Naive thymus-derived CD4-positive, alpha-beta T cell (primary cell): ENCODE measurements at places on chromosomes 16 and 17. TPM values are rescaled to one million over a fixed set of nuclear protein-coding genes. Genes with fewer than 3 reads are reported as not detected.

DNA sequence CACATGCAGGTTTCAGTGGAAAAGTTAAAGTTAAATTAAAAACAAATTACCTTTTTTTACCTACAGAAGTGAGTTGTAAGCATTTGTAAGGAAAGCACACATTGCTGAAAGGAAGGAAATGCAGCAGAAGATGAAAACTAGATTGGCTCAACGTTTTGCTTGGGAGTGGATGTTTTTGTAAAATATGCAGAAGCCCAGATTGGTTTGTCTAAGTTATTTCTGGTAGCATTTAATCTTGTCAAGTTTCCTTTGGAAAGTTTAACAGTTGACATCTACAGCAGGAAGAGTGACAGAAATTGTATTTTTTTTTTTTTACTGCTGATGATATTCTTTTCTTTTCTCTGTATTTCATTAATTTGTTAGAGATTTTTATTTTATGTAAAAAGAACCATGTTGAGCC lies 315.1 kb upstream of the MON1B start:
- no peak for DNase-seq

DNA sequence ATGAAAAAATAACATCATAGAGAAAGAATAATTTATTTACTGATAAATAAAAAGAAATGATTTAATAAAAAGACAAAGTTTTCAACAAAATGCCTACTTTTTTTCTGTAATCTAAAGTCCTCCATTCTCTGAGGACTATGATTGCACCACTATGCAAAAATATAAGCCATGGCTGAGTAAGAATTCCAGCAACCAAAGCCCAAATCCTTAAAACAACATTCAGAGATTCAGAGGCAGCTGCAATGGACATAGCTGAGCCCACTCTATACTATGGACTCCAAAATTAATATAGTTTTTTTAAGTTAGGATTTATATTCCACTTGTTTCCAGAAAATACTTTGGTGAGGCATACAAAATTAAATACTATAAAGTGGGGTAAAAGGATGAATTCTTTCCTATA lies 169.5 kb upstream of the C17orf78 start:
- DNase-seq: no peak

DNA sequence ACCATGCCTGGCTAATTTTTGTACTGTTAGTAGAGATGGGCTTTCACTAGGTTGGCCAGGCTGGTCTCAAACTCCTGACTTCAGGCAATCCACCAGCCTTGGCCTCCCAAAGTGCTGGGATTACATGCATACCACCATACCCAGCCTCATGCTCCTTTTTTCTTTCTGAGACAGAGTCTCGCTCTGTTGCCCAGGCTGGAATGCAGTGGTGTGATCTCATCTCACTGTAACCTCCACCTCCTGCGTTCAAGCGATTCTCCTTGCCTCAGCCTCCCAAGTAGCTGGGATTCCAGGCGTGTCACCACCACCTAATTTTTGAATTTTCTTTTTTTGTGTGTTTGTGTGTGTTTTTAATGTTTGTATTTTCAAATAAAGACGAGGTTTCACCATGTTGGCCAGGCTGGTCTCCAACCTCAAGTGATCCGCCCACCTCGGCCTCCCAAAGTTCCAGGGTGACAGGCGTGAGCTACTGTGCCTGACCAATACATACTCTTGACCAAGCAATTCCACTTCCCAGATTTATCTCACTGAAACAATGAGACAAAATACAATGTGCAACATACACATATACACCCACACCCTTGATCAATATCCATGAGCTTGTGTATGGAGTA lies 5.0 kb downstream of the GRB2 start:
- DNase-seq: no peak

DNA sequence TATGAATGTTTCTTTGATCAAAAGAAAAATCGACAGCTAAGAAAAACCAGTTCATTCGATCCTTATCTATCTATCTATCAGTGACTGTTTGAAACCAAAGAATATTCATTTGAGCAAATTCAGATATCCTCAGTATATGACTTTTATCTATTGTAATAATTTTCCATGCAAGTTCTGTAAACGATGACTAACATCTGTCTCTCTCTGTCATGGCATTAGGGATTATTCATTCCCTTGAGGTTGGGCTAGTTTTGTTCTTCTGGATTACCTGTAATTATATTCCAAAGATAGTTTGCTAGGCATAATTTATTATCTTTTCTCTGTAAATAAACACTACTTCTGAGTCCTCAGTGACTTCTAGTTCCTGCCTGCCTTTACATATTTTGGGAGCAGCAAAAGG lies 497.7 kb upstream of the CDH11 start:
- no peak for DNase-seq

DNA sequence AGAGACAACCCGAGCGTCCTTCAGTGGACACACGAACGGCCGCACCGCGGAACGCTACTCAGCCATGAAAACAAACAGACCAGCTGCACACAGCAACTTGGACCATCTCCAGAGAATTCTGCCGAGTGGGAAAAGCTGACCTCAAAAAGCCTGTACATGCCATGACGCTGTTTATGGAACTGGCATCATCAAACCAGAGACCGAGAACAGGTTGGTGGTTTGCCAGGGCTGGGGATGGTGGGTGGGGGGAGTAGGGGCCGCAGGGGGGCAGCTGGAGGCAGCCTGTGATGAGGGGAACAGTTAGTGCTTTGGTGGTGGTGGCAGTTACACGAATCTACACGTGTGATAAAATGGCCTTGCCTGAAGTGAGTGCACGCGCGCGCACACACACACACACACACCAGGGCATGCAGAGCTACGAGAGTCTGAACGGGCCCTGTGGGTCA lies 169.8 kb downstream of the LAT start:
- no peak for DNase-seq

- DNase-seq: no peak
Measured at GRCh38 chr17:15981208-15981607, 18.3 kb downstream of the ZSWIM7 start.

GRCh38 chr17:77441130-77441920 lies 300.6 kb downstream of the SEC14L1 start:
- peak; percentile 90 for DNase-seq

DNA sequence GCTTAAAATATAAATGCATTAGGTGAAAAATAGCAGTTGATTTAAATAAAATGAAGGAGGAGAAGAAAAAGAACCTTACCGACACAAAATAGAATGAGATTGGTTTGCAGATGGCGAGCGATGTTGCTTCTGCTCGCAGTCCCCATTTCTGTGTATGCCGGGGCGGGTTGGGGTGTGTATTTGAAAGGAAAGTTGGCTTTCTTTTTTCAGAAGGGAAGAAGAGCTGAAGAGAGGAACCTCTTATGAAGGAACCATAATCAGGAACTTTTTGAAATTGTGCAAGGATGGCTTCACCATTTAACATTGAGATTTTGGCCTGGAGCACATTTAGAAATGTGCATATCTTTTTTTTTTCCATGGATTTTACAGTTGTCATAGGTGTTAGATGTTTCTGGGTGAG lies at the start of gene IGSF6:
Gene IGSF6, minus strand, starts transcription at position 156 of the 400 bp plus-strand sequence. Its CDS starts 10 bp downstream, at position 146.
- no peak for DNase-seq

DNA sequence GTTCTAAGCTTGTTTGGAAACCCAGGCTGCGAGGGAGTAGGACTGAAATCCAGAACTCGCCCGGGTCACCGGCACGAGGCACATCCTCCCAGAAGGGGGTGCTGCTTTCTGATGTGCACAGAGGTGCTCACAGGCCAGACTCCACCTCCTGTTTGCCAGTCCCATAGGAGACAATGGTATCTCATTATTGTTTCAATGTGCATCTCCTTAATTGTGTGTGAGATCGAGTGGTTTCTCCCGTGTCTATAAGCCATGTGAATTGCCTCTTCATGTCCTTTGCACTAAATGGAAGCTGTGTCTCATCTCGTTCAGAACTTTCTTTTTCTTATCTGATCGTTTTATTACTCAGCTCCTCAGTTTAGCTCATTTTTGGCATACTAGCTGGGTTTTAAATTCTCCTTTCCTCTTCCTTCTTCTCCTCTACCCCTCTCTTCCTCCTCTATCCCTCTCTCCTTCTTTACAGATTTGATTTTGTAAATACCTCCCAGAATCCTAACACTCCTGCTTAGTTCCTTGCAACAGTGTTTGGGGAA lies 32.1 kb upstream of the PRKCB start:
- peak; percentile 39 for DNase-seq

GRCh38 chr16:69839798-69840409 lies 77.8 kb downstream of the WWP2 start:
- no peak for DNase-seq

GRCh38 chr17:46192189-46192438 lies 1.1 kb downstream of the KANSL1 start:
- no peak for DNase-seq

GRCh38 chr16:69325784-69326171 lies 4.6 kb downstream of the PDF start:
- no peak for DNase-seq

GRCh38 chr17:58326609-58327362 lies 1.8 kb downstream of the TSPOAP1 start:
- no peak for DNase-seq

DNA sequence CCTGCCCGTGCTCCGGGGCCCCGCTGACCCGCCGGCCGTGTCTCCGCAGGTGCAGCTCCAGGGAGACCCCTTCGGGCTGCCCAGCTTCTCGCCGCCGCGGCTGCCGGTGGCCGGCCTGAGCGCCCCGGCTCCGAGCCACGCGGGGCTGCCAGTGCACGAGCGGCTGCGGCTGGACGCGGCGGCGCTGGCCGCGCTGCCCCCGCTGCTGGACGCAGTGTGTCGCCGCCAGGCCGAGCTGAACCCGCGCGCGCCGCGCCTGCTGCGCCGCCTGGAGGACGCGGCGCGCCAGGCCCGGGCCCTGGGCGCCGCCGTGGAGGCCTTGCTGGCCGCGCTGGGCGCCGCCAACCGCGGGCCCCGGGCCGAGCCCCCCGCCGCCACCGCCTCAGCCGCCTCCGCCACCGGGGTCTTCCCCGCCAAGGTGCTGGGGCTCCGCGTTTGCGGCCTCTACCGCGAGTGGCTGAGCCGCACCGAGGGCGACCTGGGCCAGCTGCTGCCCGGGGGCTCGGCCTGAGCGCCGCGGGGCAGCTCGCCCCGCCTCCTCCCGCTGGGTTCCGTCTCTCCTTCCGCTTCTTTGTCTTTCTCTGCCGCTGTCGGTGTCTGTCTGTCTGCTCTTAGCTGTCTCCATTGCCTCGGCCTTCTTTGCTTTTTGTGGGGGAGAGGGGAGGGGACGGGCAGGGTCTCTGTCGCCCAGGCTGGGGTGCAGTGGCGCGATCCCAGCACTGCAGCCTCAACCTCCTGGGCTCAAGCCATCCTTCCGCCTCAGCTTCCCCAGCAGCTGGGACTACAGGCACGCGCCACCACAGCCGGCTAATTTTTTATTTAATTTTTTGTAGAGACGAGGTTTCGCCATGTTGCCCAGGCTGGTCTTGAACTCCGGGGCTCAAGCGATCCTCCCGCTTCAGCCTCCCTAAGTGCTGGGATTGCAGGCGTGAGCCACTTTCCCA lies 5.9 kb downstream of the CTF1 start:
- peak; percentile 63 for DNase-seq

DNA sequence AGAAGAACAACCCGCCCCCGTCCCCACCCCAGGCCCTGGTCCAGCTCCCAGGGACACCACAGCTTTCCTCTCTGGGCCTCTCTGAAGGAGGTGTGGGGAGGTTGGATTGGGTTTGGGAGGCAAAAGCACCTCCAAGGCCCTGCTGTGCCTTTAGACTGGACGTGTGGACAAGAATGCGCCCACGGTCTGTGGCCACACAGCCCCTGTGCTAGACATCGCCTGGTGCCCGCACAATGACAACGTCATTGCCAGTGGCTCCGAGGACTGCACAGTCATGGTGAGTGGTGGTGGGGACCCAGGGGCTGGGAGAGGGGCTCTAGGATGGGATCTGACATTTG lies 3.0 kb downstream of the CORO1A start:
- DNase-seq: no peak

DNA sequence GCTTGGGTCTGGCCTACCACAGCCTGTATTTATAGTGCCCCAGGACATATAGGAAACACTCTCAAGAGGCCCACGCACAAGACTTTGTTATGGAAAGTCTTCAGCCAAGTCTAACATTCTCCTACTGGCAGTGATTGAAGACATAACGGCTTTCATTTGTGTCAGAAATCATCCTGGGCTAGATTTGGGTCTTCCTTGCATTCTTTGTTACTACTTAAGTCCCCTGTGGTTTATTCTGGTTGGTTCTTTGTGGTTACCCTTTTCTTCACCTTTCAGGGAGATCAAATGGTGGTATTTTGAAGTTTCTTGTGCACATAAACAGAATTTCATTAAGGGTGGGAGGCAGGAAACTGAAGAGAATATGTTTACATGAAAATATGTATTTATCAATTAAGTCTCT lies 37.7 kb downstream of the REXO5 start:
- DNase-seq: peak; percentile 23

DNA sequence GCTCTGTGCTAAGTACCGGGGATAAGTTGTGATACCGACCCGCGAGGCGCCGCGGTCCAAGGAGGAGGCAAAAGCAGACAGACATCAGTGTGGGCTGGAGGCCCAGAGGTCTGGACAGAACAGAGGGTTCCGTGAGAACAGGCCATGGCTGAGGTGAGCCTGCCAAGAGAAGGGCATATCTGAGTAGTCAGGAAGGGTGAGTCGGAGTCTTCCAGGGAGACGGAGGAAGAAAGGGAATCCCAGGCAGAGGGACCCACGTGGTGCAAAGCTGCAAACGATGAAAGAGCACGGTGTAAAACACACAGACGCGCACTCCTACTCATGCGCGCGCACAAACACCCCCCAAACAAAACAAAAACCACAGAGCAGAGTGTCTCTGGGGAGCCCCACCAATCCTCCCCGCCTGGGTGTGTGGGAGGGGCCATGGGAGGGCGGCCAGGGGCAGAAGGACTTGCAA lies 18.1 kb downstream of the RHBDL3 start:
- no peak for DNase-seq

DNA sequence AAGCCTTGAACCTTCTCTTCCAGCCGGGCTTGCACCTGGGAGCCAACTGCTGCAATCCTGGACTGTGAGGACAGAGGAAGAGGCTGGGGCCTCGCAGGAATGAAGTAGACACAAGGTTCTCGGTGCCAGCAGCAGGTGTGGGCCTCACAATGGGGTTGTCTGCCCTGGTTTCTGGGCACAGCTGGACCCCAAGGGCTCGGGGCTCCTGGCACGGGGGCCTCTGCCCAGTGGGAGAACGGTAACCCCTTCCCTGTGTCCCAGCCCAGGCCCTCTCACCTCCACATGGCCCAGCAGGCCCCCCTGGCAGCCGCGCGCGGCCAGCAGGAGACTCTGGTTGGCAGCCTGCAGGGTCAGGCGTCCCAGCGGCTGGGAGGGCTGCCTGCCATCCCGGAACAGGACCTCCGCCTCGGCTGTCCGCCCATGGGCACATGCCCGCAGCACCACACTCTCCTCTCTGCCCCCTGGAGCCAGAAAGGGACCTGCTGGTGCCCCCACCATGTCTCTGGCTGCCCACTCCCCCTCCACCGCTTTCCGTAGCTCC lies 46.9 kb downstream of the RMI2 start:
- no peak for DNase-seq

- DNase-seq: no peak
Measured at GRCh38 chr17:14746822-14747602, 446.1 kb downstream of the HS3ST3B1 start.

- DNase-seq: no peak
Measured at GRCh38 chr17:9166788-9167187, 145.5 kb downstream of the NTN1 start.

The SLFN14 gene
- polyA plus RNA-seq: 0.06 TPM

The IL17C gene
- polyA plus RNA-seq: not detected

The RNF43 gene
- polyA plus RNA-seq: 1.1 TPM

The FDXR gene
- polyA plus RNA-seq: 6.4 TPM

The PLLP gene
- 10.0 TPM for polyA plus RNA-seq

The CDRT15L2 gene
- not detected for polyA plus RNA-seq

The MEOX1 gene
- 0.40 TPM for polyA plus RNA-seq

The UBB gene
- 1,950 TPM for polyA plus RNA-seq

The TSPOAP1 gene
- 0.20 TPM for polyA plus RNA-seq

The ZG16B gene
- not detected for polyA plus RNA-seq

The MT1E gene
- 5.2 TPM for polyA plus RNA-seq

The ABCC12 gene
- not detected for polyA plus RNA-seq

The CRHR1 gene
- polyA plus RNA-seq: not detected
